ENCODE measurements at places on chromosomes 4 and X. TPM values are rescaled to one million over a fixed set of nuclear protein-coding genes. Genes with fewer than 3 reads are reported as not detected.

GRCh38 chr4:158729716-158730559 lies 6.7 kb upstream of the PPID start:
- DNase-seq = peak; percentile 74

Gene CYLC1
- total RNA-seq = not detected

- peak; percentile 53 for DNase-seq
Measured at GRCh38 chr4:165208741-165209388, 1.5 kb downstream of the KLHL2 start.

Gene USP17L13
- total RNA-seq = not detected

GRCh38 chr4:142519342-142519741 lies 326.8 kb downstream of the INPP4B start:
- no peak for DNase-seq

DNA sequence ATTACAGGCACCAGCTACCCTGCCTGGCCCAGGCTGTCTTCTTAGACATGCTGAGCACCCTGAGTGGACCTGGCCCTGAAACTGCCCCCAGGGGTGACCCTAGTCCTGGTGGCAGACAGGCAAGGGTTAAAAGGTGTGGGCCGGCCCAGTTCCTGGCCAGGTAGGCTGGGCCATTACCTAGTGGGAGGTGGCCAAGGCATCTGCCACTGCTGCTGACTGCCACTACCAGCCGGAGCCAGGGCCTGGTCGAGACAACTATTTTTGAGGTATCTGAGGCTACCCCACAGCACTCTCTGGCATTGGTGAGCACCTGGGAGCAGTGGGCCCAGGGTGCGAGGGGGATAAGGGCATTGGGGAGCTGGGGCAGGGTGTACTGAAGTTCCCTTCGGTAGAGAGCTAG lies at the start of gene CCDC120:
Gene CCDC120, plus strand, starts transcription at position 206 of the 400 bp plus-strand sequence. CDS start 3,043 bp downstream, outside the sequence.
- no peak for DNase-seq

DNA sequence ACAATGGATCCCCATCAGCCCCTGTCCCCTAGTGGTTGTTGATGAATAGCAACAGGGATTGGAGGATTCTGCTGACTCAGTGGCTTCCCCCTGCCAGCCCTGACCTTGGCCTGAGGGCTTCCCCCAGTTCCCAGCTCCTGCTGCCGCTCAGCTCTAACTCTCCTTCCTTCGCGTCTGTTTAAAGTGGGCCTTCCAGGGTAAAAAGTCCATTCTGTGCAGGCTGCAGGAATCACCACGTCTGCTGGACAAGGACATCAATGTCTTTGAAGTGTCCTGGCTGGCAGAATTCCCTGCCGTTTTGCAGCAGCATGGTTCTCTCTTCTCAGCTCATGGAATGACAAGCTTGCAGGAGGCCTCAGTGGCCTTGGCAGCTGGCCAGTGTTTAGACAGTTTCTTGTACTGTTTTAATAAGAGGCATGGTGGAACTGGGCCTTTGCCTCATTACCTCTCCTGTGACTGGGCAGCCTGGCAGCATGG lies 152.5 kb upstream of the STX18 start:
- DNase-seq = no peak

GRCh38 chr4:78308517-78308916 lies 243.1 kb upstream of the ANXA3 start:
- no peak for DNase-seq

Measured in activated CD4-positive, alpha-beta memory T cell treated with anti-CD3 and anti-CD28 coated beads for 36 hours (primary cell).